ENCODE measurements at places on chromosomes 11 and 22.

GRCh38 chr22:36375071-36375980 lies 12.4 kb downstream of the MYH9 start:
- DNase-seq, result no peak

- no peak for DNase-seq
Observed at GRCh38 chr22:21030621-21031544, 1.5 kb downstream of the SLC7A4 start.

- DNase-seq, result no peak
Observed at GRCh38 chr11:116499396-116500003, 273.3 kb downstream of the BUD13 start.

- DNase-seq, result no peak
Observed at GRCh38 chr11:85903811-85904210, 48.6 kb downstream of the CCDC83 start.

- DNase-seq, result no peak
Observed at GRCh38 chr11:8381871-8382396, 118.3 kb upstream of the LMO1 start.

DNA sequence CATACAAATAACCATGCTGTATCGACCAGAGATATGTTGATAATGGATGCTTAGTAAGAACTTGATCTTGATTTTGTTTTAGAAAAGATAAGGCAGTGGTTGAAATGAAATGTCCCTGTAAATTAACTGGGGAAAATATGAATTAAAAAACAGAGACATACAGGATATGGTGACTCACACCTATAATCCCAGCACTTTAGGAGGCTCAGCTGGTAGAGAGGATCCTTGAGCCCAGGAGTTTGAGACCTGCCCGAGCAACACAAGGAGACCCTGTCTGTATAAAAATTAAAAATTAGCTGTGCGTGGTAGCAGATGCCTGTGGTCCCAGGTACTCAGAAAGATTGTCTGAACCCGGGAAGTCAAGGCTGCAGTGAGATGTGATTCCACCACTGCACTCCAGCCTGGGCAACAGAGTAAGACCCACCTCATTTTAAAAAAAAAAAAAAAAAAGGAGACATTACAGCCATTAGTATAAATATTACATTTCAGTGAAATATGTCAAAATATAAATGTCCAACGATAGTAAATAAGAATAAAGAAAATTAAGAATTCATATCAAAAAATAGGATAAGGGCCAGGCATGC lies 4.6 kb downstream of the PICALM start:
- no peak for DNase-seq

DNA sequence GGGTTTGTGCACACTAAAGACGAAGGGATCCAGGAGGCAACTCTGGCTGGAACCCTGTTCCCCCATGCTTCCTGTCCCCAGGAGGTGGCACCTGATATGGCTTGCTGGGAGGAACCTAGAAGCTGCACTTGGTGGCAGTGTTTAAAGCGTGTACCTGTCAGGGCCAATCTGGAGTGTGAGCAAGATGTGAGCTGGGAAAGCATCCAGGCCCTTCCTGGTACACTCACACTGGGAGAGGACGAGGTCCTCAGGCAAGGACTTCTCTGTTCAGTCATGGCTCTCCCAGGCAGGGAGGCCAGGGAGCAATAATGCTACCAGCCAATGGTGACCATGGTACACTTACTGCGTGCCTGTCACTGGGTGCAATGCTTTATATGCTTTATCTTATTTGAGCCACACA lies 130.7 kb upstream of the NECTIN1 start:
- no peak for DNase-seq

- DNase-seq, result no peak
Observed at GRCh38 chr11:75474240-75474639, 41.2 kb upstream of the KLHL35 start.

DNA sequence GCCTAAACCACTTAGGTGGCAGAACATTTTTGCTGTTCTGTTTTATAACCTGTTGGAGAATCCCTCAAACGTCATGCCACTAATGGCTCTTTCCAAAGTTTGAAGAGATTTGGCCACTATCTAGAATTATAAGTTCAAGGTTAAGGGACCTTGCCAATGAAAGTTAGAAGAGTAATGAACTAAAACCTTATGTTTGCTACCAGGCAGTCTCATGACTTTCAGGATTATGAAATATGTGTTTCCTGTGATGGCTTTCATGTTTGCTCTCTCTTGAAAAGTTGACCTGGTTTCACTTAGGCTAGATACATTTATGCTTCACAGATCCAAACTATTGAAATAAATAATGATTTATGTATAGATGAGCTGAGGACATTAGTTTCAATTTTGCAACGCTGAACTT lies 340.0 kb downstream of the LRRC4C start:
- no peak for DNase-seq

- DNase-seq, result no peak
Observed at GRCh38 chr11:100269516-100269915, 417.6 kb upstream of the ARHGAP42 start.

DNA sequence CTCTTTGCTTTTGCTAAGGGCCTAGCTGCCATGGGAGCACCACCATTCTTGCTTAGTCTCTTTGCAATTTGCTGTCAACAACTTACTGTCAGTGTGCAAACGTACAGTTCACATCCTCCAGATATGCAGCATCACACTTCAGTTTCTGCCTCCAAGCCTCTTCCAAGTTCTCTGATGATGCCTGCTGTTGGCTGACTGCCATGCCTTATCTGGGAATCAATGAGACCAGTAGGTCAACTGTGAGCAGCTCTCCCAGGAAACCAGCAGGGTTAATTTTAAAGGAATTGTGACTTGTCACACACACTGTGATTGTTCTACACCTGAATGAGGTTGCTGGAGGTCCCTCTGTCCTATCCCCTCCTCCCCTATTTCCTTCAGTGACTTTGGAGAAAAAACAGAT lies 56.0 kb downstream of the COPB1 start:
- DNase-seq, result no peak

DNA sequence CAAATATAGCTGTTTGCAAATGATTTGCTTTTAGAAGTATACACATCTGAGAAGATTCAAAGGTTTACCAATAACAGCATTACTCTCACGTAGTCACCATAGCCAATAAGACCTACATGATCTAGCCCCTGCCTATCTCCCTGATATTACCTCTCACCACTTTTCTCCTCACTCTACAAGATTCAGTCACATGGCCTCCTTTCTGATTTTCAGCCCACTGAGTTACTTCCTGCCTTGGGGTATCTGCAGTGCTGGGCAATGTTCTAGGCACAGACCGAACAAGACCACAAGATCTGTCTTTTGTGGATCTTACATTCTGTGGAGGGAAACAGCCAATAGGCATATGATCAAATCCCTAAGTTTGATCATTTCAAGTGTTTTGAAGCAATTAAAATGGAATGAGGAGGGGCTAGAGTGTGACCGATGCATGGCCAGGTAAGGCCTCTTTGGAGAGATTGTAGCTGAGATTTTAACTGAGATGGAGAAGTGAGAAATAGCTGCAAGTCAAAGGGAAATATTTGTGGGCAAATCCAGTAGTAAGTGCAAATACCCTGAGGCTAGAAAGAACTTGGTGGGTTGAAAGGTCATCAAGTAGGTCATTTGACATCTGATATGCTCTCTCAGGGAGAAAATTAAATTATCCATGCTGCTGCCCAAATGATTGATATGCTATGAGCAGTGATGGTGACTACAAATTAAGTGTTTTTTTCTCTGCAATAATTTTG lies 43.1 kb downstream of the ARL14EP start:
- no peak for DNase-seq

DNA sequence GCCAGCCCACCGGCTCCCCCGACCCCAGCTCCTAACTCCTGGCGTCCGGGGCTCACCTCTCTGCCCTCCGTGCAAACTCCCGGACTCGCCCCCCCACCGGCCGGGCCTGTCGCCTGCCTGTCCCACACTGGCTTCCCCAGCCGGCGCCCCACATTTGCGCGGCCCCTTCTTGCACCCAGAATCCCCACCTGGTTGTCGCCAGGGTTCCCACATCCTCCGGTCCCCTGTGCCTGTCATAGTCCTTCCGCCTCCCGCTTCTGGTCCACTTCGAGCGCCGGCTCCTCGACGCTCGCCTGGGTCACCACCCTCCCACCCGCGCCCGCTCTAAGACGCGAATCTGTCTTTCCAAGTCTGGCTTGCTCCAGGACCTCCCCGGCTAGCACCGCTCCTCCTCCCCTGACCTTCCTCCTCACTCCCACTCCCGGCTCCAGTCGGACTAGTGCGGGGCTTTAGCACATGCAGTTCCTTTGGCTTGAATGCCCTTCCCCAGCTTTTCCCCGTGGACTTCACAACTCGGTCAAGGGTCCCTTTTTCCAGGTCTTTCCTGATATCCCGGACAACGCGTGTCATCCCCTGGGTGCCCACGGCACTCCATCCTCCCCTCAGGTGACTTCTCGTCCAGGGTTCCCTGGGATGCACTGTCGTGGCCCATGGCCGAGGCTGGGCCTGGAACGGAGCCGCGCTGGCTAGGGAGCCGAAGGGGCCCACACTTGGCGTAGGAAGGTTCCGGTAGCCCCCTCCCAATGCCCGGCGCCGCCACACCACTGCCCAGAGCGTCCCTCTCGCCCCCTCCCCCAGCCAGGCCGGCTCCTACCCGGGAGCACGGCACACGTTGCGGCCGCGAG lies 635 bp downstream of the SCARF2 start:
- DNase-seq, result no peak
